ENCODE measurements at places on chromosomes 11 and 22.

GRCh38 chr22:35726933-35727332 lies 9.3 kb downstream of the APOL5 start:
- DNase-seq, result no peak

DNA sequence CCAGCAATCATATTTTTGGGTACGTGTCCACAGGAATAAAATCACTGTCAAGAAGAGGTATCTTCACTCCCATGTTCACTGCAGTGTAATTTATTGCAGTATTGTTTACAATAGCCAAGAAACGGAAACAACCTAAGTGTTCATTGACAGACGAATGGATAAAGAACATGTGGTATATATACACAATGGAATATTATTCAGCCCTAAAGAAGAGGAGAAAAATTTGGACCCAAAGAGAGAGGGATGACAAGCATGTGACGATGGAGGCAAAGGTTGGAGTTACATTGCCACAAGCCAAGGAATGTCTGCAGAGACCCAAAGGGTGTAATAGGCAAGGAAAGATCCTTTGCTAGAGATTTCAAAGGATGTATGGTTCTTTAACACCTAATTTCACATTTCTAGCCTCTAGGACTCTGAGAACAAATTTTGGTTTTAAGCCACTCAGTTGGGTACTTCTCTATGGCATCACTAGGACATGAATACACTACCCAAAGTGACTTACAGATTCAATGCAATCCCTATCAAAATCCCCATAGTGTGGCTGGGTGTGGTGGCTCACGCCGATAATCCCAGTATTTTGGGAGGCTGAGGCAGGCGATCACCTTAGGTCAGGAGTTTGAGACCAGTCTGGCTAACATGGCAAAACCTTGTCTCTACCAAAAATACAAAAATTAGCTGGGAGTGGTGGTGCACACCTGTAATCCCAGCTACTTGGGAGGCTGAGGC lies 31.1 kb upstream of the TOP3B start:
- no peak for DNase-seq

- DNase-seq, result no peak
These were observed 21.3 kb downstream of the PHF21A start for GRCh38 chr11:46099963-46100316.

- DNase-seq, result no peak
These were observed 36.0 kb downstream of the DEPDC5 start for GRCh38 chr22:31789803-31790202.

DNA sequence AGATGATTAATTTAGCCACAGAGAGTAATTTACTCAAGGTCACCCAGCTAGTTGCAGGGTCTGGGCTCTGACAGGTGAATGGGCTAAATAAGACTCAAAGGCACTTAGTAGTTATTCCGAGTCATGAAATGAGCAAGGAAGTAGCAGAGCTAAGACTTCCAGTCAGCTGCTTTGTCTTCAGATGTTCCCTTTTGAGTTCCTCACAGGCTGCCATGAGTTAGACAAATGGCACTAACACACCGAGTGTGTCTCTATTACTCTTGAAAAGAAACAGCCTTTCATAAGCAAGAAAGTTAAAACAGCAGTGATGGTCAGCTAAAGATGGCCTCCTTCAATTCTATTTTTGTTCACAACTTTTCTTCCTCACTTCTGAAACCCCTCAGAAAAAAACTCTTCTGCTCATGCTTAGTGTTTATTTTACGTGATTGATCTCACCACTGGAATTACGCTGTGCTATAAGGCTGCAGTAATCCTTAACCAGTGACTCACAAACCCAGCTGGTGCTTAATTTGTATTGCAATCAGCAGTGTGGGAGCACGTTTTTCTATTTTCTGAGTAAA lies 389.1 kb downstream of the AASDHPPT start:
- DNase-seq, result no peak

- DNase-seq, result no peak
These were observed 90.7 kb downstream of the MPPED2 start for GRCh38 chr11:30495437-30495836.

DNA sequence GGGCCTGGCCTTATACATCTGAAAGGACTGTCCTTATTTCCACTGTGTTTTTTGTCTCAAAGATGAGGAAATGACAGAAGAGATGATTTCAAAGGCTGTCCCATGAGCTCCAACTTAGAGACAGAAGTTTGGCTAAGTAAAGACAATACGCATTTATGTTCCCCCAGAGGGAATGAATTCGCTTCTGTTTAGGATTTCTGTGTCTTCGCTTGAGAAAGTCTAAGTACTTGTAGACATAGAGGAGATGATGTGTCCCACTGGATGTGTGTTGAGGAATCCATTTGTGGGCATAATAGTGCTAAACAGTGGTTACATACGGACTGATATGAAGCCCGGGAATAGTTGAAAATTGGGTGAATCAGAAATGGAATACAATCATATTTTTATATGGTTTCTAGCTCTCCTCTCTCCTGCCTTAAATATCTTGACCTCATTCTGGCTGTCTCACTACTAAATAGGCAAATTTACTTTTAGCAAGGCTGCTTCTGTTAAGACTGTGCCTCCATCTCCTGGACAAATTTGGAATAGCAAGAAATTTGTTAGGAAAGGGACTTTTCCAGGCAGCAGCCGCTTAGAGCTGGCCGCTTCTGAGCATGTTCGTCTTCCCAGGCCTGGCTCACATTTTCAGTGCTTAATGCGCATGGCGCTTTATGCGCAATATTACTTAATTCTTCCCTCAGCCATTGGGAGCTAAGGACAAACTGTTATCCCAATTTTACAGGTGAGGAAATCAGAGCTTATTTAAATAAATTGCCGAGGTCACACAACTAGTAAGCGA lies 1.9 kb upstream of the PEX26 start:
- no peak for DNase-seq

DNA sequence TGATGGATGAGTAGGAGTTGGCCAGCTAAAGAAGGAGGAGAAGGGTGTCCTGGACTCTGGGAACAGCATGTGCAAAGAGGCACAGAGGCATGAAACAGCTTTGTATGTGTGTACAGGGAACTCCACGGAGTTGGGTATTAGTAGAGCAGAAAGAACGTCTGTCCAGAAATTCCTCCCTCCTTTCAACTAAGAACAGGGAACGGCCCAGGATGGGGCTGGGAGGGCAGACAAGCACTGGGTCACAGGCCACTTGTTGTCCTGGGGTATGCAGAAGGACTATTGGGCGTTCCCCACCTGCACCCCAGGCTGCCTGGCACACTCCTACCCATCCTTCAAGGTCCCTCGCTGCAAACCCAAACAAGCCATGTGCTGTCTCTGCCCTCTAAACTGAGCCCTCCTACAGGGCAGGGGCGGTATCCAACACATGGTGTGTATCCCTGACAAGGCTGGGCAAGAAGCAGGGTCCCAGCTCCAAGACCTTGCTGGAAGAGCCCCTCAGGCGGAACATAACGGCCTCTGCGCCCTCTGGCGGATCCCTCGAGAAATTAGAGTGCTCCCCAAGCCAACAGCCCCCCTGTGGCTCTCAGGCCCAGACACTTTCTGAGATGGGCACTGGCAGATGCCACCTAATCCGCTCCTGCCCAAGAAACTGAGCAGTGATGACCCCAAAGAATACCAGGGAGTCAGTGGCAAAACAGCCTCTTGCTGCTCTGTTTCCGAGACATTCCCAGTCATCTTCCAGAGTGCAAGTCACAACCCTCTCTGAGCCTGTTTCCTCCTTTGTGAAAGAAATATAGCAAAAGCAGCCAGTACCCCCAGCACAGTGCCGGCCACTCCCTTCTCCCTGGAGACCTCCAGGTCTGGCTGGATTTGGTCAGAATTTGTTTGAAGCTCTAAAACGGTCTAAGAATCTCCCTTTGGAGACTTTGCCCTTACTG lies 1.6 kb upstream of the ELFN2 start:
- peak; percentile 33 for DNase-seq

DNA sequence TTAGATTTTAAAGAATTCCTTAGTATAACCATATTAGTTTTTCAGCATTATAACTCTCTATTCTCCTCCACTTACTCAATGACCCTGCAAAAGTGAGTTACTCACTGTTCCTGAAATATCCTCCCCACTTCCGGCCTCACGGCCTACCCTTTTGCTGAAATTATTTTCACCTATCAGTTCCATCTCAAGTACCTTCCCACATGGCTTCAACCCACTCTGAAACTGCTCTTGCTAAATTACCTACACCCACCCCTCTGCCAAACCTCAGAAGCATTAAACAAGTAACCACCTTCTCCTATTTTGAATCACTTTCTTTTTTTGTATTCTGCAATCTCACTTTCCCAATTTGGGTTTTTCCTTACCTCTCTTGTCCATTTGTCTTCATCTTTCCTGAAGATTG lies 37.7 kb downstream of the OR5P2 start:
- no peak for DNase-seq

DNA sequence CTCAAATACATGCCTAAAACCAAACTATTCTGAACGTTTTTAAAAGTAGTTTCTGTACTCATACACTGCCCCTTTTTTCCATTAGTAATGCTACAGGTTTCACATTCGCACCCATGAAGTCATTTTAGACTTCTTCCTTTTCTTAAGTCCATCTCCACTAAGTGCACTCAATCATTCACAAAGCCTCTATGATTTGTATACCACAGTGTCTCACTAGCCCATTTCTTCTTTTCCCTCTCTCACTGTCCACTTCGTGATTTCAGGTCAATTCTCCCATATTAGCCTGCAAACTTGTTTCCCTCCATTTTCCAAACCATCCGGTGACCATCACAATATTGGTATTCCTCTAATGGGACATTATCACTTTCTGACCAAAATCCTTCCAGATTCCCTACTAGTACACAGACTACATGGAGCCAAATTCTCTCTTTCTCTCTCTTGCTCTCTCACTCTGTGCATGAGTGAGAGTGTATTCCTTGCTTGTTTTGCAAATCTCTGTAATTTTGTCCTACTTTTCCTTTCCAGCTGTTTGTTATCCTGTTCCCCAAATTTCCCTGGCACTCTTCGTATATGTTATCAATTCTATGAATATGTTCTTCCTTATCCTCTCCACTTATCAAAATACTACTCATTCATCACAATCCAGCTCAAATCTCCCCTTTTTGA lies 3.4 kb upstream of the ZC3H12C start:
- DNase-seq, result no peak
